ENCODE measurements at places on chromosomes 5 and 9.

DNA sequence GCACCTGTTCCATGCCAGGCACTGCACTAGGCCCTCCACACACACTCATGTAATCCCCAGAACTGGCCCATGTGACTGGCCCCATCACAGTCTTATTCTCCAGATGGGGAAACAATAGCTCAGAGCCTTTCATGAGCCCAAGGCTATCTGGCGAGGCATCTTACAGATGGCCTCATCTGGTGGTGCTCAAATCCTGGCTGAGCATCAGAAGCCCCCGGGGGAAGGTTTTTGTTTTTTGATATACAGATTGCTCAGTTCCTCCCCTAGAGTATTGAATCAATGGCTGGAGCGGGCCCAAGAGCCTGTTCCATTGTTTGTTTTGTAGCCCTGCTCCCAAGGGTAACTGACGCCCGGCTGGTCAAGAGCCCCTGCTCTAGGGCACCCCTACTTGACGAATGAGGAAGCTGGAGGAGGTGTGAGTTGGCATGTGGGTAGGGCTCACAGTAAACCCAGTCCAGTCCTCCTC, 145.3 kb upstream of the RAPGEF1 start:
- DNase-seq: no peak

DNA sequence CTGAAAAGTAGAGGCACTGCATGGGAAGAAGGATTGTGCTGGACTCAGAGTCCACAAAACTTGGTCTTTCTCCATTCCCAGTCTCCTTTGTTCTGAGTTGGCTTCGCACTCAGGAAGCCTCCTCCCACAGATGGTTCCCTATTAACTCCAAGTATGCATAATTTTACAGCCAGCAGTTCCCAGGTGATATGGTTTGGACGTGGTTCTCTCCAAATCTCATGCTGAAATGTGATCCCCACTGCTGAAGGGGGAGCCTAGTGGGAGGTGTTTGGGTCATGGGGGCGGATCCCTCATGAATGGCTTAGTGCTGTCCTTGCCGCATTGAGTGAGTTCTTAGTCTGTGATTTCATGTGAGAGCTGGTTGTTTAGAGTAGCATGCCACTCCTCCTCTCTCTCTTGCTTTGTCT, 86.6 kb downstream of the FEM1C start:
- peak; percentile 30 for DNase-seq

DNA sequence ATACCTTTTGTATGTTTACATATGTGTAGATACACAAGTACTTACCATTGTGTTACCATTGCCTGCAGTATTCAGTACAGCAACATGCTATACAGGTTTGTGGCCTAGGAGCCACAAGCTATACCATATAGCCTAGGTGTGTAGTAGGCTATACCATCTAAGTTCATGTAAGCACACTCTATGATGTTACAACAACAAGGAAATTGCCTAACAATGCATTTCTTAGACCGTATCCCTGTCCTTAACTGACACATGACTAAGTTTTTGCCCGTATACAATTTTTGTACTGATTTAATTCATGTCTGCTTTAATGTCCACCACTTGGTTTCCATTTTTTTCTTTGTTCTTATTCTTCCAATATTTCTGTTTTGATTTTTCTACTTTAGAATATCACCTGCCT, 18.5 kb downstream of the TNPO1 start:
- peak; percentile 33 for DNase-seq

- DNase-seq: no peak
These were observed 61.9 kb downstream of the PIK3R1 start for GRCh38 chr5:68277431-68277830.

DNA sequence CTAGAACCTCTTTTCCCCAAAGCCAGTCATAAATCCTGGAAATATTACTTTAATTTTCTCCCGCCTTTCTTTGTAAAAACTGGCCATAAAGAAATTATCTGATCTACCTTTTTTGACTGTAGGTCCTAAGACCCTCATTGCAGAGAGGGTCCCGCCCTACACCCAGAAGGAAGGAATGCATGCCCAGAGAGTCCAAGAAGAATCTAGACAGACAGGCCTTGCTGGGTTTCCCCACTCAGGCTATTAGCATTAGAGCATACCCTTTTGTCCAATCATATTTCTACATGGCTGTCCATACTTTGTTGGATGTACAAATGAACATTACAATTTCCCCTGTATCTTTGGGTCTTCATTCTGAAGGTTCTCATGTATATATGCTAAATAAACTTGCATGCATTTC, 1.9 kb upstream of the ATG10 start:
- no peak for DNase-seq

DNA sequence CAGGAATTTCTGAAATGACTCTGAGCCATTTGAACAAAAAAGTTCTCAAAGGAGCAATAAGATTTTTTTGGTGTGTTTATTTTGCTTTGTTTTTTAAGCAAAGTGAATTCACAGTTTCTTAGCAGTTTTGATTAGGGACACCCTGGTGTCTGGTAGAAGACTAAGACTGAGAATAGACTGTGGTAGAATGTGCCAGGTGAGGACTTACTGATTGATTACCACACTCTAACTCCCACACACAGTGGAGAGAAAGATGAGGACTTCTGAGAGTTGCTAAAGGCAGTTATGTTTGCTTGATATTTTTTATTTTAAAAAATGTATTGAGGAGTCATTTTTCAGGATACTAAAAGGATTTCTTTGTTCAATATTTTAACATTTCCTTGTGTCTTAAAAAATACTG, 175.1 kb downstream of the CD180 start:
- DNase-seq: no peak

- DNase-seq: no peak
These were observed 248.5 kb upstream of the IRX4 start for GRCh38 chr5:2131196-2131595.

DNA sequence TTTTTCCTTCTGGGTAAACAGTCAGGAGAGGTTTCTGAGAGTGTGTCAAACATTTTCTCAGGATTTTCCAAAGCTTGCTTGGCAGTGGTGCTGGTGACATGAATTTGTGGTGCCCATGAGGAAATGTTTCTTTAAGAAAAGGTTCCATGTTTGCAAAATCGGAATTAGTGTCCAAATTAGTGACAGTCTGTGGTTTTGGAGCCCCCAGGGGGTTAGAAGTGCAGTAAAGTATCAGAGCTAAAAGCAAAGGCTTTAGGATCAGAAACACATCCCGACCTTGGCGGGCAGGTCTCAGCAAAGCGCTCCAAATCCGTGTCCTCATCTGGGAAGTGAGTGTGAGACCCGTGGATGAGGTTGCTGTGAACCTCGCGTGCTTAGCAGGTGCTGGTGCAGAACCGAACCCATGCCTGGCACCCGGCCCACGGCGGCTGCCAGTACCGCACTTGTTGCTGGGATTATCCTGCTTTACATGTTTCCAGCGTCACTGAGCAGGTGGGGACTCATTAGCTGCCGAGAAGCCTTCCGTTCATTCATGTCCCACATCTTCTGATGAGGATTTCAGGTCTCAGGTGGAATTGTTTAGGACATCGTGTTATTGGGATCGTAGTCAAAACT, 70.8 kb upstream of the COL5A1 start:
- no peak for DNase-seq

GRCh38 chr9:111668026-111668573, 6.7 kb downstream of the GNG10 start:
- no peak for DNase-seq

DNA sequence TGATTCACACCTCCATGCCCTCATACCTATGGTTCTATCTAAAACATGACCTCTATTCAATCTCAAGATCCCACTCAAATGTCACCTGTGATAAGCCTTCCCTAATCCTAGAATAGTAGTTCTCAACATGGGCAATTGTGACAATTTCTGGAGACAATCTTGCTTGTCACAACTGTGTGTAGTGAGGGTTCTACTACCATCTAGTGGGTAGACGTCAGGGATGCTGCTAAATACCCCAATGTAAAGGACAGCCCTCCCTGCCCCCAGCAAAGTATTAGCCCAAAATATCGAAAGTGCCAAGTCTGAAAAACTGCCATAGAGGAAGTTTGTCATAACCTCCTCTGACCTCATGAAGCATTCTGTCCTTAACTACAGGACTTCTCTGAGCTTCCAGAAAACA, 32.0 kb downstream of the TBCA start:
- no peak for DNase-seq

GRCh38 chr9:79693750-79694149, 122.0 kb downstream of the TLE4 start:
- DNase-seq: no peak

DNA sequence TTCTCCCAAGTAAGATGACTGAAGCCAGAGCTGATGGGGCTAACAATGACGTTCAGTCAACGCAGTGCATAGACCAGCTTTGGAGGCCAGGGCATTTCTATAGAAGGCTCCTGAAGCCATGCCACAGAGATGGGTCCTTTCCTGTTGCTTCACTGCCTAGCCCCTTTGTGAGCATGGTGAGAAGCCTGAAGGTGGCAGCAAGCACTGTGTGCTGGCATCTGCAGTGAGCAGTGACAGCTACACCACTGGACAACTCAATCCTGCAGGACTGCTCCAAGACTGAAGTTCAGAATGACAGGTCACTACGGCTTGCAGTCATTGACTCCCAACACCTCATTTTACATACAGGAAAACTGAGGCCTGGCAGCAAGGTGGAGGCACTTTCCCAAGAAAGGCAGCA, 229.0 kb downstream of the TSSK1B start:
- DNase-seq: no peak
